ENCODE measurements at places on chromosomes 4 and X.

- DNase-seq = no peak
These were observed 38.2 kb downstream of the CHST7 start for GRCh38 chrX:46611658-46612362.

GRCh38 chr4:17094159-17094875 lies 195.9 kb upstream of the LDB2 start:
- DNase-seq = no peak

- no peak for DNase-seq
These were observed 46.2 kb downstream of the MAGEB5 start for GRCh38 chrX:26262121-26262523.

DNA sequence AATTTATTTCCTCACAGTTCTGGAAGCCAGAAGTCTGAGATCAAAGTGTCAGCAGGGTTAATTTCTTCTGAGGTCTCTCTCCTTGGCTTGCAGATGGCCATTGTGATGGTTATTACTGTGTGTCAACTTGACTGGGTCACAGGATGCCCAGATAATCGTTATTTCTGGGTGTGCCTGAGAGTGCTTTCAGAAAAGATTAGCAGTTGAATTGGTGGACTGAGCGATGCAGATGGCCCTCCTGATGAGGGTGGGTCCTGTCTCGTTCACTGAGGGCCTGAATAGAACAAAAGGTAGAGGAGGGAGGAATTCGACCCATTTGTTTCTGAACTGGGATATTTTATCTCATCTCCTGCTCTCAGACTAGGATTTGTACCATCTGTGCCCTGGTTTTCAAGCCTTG lies 15.7 kb downstream of the SMIM43 start:
- DNase-seq = no peak

GRCh38 chr4:52853351-52853750 lies 8.8 kb upstream of the RASL11B start:
- DNase-seq = no peak

DNA sequence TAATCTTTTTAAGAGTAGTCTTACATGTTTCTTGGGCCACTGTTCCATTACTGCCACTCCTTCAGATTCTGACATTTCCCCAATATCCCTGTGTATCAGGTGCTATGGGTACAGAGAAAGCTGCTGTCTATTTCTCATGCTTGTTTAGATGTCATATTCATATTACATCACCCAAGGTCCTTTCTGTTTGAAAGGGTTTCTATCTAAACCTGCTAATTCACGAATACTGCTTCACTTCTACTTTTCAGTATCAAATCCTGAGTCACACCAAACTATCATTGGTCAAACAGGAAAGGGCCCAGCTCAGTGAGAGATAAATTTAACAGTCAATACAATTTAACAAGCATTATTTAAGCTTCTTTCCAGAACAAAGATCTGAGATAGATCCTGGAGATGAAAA lies 241.4 kb downstream of the UGT8 start:
- no peak for DNase-seq

DNA sequence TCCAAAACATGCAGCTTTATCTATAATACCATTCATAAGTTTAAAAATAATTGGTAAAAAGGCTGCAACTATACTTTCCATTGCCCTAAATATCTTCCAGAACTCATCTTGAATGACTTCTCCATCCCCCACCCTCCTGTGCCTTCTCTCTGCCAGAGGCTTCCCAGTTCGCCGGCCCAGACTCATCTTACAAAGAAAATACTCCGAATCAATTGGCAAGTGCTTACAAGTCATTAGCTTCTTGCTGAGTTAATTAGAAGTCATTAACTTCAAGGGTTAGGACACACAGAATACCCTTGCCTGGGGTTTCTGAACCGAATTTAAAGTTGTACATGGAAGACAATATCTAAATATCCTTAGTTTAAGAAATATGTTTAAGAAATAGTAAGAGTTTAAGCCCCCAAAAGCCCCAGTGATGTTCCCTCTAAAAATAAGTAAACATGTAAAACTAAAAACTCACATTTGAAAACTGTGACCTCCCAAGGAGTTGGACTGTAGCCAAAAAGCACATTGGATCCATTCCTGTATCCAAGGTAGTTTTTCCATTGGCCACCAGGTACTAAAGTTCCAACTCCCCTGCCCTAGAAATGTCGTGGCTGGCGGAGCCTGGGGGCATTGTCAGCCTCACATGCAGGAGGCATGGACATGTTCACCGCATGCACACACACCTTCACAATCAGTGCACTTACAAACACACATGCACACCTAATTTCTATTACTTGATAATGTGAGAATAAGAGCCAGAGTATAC lies 535.2 kb upstream of the FAT1 start:
- DNase-seq = no peak

- DNase-seq = no peak
These were observed 855 bp upstream of the DHRSX start for GRCh38 chrX:2501559-2502102.

DNA sequence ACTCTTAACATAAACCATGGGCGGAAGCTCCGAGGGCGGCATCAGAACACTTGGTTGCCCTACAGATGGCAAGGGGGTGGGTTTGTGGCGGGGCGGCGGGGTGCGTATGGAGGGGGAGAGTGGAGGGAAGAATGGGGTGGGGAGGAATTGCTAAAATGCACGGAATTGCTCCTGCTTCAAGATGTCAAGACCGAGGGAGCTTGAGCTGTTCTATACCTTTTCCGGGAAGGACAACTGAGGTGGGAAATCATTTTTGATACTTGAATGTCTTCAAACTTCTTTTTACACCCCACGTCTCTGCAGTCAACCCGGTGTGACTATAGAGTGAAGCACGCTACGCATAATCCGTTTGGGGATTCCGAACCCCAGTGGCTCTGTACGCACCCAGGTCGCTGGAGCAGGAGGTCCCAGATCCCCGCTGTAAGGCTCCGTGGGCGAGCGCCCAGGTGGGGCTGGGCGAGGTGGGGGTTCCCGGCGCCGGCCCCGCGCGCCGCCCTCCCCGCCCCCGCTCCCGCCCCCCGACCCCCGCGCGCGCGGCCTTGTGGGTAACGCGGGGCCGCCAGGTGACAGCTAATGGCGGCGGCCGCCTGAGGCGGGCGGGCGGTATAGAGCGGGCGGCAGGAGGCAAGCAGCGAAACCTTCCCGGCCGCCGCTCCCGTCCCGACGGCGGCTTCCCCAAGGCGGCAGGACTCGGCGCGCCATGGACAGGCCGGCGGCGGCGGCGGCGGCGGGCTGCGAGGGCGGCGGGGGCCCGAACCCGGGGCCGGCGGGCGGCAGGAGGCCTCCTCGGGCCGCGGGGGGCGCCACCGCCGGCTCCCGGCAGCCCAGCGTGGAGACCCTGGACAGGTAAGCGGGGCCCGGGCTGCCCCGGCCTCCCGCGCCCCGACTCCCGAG lies at the start of gene MTMR1:
MTMR1 (plus strand) TSS at position 566 of the 894 bp plus-strand sequence; CDS start at position 701, 135 bp downstream.
- DNase-seq = peak; percentile 54

DNA sequence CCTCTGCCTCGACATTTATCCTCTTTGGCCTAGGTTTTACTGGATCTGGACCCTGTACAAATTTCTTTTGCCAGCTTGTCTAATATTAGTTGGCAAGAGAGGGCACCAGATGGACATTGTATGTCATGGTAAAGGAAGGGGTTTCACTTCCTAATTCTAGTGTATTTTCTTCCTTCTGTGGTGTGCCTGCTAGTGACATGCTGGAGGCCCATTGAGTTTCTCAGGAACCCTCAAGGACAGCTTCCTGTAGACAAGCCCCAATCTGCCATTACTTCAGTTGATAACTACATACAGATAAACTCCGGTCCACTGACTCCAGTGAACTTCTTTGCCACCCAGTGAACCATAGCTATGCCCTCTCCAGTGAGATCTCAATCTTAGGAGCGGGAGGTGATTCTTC lies 116.9 kb downstream of the STPG2 start:
- no peak for DNase-seq

DNA sequence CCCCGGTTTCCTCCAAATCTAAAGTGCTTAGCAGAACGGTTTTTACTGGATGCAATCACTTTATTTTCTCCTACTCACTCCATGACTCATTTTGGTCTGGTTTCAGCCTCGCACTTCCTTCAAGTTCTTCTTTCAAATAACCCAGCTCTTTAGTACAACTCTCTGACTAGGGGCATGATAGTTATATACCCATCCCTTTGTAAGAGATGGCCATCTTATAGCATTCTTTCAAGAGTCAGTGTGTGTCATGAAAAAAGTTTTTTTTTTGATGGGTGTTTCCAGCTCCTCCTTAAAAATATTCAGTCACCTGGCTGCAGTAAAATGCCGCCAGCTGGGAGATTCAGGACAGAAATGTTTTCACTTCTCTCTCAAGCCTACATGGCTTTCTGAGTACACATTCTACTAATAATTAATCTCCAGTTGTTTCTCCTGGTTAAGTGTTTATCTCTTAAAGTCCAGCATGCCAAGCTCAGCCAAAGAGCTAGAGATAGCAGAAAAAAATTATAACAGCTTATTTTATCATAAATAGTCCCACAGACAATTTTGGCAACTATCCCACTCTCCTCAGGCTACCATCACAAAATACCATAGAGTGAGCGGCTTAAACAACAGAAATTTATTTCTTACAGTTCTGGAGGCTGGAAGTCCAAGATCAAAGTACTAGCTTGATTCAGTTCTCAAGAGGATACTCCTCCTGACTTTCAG lies 139.3 kb downstream of the GASK1B start:
- no peak for DNase-seq

DNA sequence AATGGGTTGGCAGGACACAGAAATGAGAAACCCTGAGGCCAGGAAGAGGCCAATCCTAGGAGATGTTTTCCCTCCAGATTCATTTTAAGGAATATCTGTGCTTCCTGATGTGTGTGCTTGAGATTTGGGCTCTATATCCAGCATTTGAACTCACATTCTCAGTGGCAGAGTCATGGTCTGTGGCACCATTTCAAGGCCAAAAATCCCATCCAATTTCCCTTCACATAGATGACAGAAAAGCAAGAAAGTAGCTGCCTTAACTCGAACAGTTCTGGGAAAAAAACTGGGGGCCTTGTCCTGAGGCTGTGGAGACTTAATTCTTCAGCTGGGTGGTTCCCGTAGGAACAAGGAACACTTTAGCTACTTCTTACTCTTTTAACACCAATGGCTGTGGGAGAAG lies 27.4 kb downstream of the TAF7L start:
- DNase-seq = no peak

Data from stimulated activated CD4-positive, alpha-beta T cell treated with anti-CD3 and anti-CD28 coated beads, Interleukin-2, amount 100 ng/mL, for 4 hours (primary cell).